ENCODE measurements at places on chromosomes 1 and 21. TPM values are rescaled to one million over a fixed set of nuclear protein-coding genes. Genes with fewer than 3 reads are reported as not detected.

Gene GLIS1
- 0.16 TPM for total RNA-seq

Gene TSPAN2
- 11.1 TPM for total RNA-seq

DNA sequence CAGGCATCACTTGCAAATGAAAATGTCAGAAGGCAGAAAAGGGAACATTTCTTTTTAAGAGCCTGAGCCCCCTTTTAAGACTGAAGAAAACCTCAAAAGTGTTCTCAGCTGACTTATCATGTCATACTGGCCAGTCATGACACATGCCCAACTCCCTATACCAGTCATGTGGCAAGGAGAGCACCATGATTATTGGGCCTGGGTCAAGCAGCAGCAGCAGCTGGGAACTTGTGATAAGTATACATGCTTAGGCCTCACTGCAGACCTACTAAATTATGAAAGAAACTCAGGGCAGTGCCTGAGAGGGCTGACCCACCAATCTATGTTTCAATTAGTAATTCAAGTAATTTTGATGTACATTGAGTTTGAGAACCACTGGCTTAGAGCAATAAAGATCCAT, 8.6 kb downstream of the RO60 start:
- ATAC-seq: no peak

GRCh38 chr1:104973516-104973915, 1223.8 kb downstream of the AMY1C start:
- no peak for ATAC-seq

GRCh38 chr1:222927031-222927430, 112.2 kb downstream of the DISP1 start:
- no peak for ATAC-seq

DNA sequence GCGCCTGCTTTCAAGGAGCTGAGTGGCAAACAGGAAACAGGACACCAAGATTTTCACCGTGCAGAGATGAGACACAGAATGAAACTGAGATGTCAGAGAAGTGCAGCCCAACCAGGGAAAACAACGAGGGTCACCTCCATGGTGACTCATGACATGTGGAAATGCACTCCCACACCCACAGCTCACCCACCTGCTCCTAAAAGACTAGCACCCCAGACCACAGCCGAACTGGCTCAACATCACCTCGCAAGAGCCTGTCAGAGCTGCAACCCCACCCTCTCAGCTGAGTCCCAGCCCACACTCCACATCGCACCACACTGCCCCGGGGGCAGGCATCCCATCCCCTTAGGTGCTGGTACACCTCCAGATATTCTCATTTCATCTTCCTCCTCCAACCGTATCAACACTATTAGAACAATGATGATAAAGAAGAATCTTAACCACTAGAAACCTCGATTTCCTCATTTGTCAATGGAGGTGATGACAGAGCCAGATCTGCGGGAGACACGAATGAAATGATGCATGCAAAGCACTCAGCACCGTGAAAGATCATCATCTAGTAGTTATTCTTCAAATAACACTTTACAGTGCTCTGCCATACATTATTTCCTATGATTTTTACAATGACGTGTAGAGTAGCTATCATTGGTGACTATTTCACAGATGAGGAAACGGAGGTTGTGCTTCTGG, 103.2 kb downstream of the DMRTB1 start:
- peak; percentile 16 for ATAC-seq

- no peak for ATAC-seq
Measured at GRCh38 chr1:41103766-41104165, 82.2 kb upstream of the SLFNL1 start.

GRCh38 chr1:27348861-27349783, 7.3 kb downstream of the SYTL1 start:
- peak; percentile 51 for ATAC-seq

- ATAC-seq: no peak
Measured at GRCh38 chr1:243268751-243269460, 13.1 kb downstream of the SDCCAG8 start.

Gene CCDC30
- 36.1 TPM for total RNA-seq

Gene DMRTA2
- total RNA-seq: 0.58 TPM

- ATAC-seq: no peak
Measured at GRCh38 chr1:198174297-198174696, 17.5 kb downstream of the NEK7 start.

DNA sequence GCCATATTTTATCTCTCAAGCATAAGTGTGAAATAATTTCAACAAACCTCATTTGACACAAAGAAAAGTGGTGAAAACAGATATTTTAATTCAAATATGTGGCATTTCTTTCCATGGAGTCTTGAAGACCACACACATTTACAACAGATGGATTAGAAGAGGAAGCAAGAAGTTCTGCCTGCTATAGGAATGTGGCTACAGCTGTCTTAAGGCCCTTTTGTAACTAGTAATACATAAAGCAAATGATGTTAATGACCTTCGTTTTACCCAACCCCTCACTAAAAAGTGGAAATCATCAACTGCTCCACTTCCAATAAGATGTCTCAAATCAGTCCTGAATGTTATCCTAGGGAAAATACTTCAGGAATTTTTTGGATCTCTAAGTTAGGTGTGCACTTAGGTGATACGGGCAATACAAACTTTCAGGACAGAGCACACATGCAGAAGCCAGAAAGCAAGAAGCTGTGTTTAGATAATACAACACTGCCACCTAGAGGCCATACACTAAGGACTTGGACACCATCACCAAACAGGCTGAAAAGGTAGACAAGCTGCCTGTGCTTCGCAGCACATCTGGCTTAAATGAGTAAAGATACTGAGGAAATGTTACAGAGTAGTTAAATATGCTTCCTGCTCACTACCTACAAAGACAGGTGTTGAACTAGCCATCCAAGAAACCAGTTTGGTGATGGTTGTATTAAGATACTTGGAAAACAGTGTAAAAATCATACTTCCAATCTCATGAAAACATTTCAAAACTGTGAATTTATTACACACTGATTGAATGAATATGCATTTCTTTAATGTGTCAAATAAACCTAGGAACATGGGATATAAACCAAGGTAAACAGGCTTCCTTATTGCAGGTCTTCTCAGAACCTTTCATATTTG, 24.4 kb downstream of the RRAGC start:
- peak; percentile 86 for ATAC-seq

DNA sequence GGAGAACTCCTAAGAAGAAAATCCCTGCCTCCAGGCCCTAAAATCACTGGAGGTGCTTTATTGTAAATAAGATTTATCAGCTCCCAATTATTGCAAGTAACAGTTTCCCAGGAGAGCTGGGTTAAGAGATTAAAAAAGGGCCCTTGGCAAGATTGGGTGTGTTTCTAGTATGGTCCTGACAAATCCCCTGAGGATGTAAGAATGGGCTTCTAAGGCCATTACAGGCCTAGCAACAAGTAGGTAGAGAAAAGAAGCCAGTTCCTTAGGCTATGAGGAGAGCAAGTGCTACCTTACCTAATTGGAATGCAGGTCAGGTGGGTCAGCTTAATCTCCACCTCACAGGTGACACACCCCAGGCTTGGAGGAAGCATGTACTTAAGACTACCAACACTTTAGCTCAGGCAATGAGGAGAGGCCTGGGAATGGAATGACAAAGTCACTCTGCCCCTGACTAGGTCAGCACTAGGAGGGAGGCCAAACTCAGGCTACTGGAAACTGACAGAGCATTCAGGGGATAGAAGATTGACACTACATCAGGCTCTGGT, 6.8 kb upstream of the OTUD7B start:
- no peak for ATAC-seq

Gene SH2D1B
- 0.14 TPM for total RNA-seq

GRCh38 chr1:33529957-33530356, 57.5 kb downstream of the ZSCAN20 start:
- no peak for ATAC-seq

GRCh38 chr1:246901874-246902273, 29.9 kb downstream of the AHCTF1 start:
- no peak for ATAC-seq

DNA sequence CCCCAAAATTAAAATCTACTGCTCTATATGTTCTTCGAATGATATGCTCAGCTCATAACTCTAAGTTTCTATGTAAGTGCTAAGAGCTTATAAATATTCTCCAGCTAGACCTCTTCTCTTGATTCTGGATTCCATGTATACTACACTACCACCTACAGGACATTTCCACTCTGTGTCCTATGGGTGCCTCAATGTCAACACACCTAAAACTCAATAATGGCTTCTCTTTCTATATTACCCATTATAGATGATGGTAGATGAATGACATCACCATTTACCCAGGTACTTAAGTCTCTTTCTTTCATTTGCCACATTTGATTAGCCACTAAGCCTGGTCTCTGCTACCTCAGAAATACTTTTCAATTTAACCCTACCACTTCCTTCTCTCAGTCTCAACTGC, 41.3 kb downstream of the TBX19 start:
- ATAC-seq: no peak

- no peak for ATAC-seq
Measured at GRCh38 chr1:109618661-109619575, 498 bp downstream of the GNAT2 start.

DNA sequence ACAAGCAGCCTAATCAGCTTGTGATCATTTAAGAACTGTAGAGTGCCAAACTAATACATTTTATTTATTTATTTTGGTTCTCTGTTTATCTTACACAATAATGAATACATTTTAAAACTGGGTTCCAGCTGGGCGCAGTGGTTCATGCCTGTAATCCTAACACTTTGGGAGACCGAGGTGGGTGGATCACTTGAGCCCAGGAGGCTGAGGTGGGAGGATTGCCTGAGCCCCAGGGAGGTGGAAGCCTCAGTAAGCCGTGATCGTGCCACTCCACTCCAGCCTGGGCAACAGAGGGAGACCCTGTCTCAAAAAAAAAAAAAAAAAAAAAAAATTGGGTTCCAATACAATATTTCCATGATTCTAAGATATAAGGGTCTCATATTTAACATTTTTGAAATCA, 9.2 kb downstream of the FBXO28 start:
- no peak for ATAC-seq

GRCh38 chr1:64223329-64224151, 20.1 kb downstream of the UBE2U start:
- ATAC-seq: no peak

GRCh38 chr1:62628506-62628905, 31.2 kb downstream of the ANGPTL3 start:
- ATAC-seq: no peak

All from motor neuron (in vitro differentiated cells).